KBM-7 (cell line): ENCODE measurements at places on chromosomes 2 and 18.

GRCh38 chr2:36177282-36177681, 178.3 kb upstream of the CRIM1 start:
- no peak for DNase-seq

DNA sequence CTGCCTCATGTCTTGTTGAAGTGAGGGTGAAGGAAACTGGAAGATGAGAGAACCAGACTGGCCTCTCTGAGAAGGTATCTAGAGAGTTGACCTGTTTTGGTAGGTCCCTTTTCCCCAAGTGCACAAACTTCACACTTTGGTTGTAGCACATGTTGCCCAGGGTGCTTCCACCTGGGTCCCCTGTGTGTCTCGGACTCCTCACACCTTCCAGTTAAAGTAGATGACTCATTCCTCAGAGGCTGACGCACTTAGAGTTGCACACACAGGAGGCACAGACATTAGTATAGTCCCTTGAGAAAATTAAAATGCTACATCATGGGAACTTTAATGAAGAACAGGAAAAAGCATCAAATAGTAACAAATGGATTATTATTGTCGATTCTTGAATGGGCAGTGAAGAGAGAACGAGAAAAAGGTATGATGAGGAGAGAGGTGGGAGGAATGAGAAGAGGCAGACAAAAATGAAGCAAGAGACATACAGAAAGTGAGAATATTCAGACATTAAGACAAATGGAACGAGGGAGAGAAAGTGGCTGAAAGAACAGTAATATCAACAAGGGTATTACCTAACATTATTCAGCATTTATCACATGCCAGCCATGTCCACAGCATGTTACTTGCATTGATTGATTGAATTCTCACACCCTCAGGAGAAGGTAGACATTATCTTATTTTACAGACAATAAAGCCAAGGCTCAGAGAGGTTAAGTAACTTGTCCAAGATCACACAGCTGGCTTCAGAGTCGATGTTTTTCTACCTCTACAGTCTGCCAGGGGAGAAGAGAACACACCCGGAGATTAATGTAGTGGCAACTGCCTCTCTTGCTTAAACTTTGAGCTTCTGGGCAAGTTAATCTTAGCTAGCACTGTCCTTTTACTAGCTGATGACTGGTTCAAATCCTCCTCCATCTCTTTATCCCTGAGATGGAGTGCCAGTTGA, 68.6 kb downstream of the FHOD3 start:
- DNase-seq: no peak

DNA sequence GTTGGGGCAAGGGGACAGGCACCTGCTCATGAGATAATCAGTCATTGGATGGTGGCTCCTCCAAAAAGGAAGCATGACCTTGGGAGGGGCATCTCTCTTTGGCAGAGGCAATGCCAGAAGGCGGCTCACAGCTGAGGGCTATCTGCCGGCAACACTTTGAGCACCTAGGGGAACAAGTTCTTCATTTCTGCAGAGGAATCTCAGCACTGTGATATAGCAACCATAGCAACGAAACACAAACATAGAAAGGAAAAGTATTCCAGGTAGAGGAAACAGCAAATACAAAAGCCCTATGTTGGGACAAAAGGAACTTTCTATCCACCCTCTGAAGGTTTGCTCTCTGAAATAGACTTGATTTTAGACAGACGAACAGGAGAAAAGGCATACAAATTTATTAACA, 89.1 kb upstream of the NEDD4L start:
- DNase-seq: no peak

DNA sequence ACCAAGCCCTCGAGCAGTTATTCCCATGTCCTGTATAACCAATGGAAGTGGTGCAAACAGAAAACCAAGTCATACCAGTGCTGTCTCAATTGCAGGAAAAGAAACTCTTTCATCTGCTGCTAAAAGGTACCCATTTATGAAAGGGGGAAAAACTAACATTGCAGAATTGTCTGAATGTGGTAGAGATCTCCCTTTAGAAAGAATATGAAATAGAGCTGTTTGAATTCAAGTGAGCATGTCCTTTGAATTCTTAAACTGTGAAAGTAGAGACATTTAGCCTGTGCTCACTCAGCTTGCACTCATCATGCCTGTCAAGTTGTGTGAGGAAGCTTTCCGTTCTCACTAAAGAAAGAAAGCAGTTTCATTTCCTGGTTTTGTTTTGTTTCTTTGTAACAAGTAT, 87.4 kb downstream of the EML4 start:
- no peak for DNase-seq

- no peak for DNase-seq
These were observed 252.1 kb downstream of the ZNF521 start for GRCh38 chr18:25099895-25100294.
